ENCODE measurements at places on chromosomes 5 and 9.

DNA sequence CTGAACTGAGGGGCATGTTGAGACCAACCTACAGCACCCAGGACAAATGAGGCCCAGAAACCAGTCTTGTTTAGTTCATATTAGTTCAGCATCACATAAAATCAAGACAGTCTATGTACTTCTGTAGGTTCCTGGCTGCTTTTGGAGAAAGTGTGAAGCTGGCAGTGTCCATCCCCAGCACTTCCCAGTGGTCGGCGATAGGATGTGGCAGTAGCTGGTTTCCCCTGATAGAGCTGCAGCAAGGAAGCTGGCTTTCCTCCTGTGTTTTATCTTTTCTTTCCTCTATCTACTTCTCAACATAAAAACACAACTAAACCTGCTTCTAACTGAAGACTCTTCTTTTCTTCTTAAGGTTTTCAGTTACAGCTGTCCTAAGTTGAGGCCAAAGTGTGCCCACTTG is 43.0 kb upstream of the SLC46A2 start:
- DNase-seq, result no peak

GRCh38 chr9:134128727-134129679 is 6.9 kb upstream of the WDR5 start:
- no peak for DNase-seq

GRCh38 chr5:180067986-180068385 is 3.6 kb downstream of the RNF130 start:
- no peak for DNase-seq

DNA sequence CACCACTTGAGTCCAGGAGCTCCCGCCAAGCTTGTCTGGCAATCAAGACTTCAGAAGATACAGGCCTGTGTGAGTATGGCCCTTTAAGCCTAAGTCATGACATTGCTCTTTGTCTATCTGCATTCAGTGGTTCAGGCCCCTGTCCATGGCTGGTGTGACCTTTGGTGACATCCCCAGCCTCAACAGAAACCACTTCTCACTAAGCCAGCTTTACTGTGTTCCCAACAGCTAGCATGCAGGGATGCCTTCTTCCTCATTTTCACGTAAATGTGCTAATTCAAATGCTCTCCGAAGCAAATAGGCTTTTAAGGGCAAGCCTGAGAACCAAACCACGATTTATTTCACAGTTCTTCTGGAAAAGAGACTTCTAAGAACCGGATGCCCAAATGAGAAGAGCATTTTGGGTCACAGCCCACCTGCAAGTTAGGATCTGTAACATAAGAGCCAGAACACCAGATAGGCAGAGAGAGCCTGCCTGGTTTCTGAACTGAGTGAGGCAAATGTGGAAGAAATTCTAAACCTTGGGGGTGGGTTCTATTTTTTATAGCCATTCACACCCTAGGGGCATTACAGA is 14.9 kb downstream of the CD180 start:
- no peak for DNase-seq

DNA sequence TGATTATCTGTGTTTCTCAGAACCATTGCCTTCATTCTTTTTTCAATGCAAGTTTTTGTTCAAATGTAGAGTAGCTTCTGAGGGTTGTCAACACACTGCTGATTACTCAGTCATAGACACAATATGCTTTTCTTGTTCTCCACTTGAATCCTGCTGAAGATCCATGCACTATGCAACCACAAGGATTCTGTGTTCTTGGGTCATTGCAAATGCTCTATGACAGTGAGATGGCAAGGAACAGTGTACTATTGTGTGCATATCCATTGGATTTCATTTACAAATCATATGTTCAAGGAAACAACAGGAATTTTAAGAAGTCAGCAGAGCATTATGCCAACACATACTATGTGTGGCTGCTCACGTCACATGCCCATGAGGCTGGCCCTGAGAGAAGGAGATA is 1590.2 kb downstream of the EFNA5 start:
- DNase-seq, result no peak

DNA sequence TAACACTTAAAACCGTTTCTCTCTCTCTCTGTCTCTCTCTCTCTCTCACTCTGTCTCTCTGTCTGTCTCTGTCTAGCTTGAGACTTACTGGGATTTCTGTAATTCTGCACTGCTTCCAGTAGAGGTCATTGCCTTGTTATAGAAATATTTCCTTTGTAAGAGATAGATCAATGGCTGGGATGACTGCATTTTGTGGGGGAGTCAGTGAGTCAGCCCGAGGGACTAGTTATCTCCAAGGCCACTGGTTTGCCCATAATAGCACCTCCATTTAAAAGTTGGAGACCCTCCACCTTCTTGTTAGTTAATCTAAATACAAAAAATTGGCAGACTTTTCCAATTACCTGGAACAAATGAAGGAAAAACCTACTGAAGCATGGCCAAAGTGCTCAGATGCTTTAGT is 547.2 kb downstream of the LRRC70 start:
- DNase-seq, result no peak

DNA sequence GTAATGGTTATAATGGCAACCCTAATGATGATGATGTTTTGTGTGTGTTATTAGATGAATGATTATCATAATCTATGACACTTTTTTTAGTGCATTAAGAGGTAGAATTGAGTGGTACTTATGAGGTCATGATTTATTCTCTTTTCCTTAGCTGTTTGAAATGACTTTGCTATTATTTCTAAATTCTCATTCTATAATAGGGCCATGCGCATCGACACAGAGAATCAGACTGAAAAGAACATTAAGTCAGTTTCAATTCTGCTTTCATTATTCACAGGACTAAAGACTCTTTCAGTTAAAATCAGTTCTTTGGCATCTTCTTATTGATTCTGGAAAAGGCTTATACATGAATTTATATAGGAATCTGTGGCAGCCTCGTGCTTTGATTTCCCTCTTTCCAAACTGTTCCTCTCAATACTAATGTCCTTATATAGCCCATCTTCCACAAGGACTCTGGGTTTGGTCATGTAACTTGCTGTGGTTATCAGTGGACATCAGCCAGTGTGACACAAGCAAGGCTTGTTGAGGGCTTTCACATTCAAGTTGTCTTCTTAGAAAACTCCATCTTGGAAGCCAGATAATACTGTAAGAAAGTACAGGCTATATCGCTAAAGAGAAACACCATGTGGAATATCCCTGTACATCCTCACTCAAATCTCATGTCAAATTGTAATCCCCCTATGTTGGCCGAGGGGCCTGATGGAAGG is 140.3 kb upstream of the CHD1 start:
- DNase-seq, result no peak

DNA sequence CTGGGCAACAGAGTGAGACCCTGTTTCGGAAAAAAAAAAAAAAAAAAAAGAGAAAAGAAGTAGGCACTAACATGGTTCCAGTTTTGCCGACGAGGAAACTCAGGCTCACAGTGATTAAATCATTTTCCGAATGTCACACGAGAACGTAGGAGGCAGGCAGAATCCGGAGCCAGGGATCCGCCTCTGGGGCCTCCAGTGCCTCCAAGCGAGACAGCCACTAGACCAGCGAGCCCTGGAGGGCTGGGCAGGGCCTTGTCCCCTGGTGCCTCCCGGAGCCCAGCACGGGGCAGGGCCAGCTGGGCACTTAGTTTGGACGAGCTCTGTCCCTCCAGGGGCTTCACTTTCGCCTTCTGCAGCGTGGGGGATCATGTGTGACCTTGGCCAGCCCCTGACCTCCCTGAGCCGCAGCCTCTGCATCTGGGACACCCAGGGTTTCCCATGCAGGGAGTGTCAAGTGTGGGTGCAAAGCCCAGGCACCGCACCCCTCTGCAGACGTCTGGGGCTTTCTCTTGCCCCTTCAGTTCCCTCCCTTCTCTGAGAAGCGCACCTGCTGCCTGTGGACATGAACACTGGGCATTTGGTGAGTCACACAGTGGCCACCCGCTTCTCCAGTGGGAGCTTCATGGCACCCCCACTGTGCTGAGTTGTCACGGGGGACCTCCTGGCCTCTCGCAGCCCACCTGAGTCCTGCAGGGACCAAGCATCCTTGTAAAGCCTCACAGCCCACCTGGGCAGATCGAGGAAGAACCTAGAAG is 80.3 kb downstream of the RXRA start:
- peak; percentile 34 for DNase-seq

- DNase-seq, result no peak
These were observed 4.5 kb upstream of the FXN start for GRCh38 chr9:69030851-69031645.

- no peak for DNase-seq
These were observed 751 bp upstream of the RIC1 start for GRCh38 chr9:5628183-5628529.

GRCh38 chr5:81301271-81302015 is at the start of gene ZCCHC9:
Gene ZCCHC9 (plus strand): TSS chr5:81301587. CDS start chr5:81304758, 3,171 bp downstream.
- DNase-seq, result peak; percentile 91

DNA sequence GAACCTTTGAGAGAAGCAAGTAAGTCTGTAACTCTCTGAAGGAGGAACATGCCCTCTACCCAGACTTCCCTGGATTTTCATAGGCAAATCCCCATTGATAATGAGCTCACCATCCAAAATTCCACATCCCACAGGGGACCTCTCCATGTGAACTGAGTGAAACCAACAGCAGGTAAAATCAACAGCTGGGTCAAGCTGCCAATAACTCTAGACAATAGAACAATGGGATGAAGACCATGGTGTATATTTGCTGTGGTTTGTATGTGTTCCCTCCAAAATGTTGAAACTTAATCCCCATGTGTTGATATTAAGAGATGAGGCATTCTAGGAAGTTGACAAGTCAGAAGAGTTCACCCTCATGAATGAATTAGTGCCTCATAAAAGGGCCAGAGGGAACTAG is 110.2 kb upstream of the MYO10 start:
- DNase-seq, result no peak

DNA sequence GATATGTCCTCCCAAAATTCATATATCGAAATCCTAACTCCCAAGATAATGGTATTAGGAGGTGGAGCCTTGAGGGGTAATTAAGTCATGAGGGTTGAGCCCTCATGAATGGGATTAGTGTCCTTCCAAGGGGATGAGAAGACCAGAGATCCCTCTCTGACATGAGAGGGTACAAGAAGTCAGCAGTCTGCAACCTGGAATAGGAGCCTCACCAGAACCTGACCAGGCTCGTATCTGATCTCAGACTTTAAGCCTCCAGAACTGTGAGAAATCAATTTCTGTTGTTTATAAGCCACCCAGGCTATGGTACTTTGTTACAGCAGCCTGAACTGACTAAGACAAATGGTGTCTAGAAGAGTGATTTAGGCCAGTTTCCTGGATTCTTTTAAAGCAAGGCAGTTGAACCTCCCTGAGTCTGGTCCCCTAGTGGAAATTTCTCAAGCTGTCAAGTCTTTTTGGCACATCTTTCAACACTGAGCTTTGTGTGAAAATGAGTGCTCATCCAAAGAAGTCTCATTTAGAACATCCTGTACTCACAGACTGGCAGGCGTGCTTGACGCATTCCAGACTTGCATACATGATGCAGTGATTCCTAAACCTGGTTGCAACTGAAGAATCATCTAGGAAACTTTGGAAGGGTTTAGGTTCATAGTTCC is 254.8 kb upstream of the PPP1R2B start:
- no peak for DNase-seq

- no peak for DNase-seq
These were observed 105.0 kb downstream of the FGF18 start for GRCh38 chr5:171524466-171524865.

DNA sequence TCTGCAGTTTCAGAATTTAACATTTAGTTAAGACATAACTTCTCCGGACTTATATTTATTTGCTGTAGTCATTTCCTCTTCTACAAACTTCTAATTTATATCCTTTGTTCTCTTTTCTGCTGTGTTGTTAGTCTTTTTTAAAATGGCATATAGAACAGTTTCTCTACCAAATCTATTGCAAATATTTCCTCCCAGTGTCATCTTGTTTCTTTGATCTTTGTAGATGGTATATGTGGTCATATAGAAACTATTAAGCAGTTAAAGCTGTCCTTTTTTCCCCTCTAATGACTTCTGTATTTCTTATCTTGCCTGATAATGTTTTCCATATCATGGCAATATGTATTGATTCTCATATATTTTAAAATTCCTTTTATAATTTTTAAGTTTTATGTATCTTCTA is 264.5 kb downstream of the MCTP1 start:
- no peak for DNase-seq

GRCh38 chr5:162487528-162488525 is 420.3 kb downstream of the GABRG2 start:
- no peak for DNase-seq

All from nephron progenitor cell (in vitro differentiated cells).